ENCODE measurements at places on chromosomes 6 and 20.

DNA sequence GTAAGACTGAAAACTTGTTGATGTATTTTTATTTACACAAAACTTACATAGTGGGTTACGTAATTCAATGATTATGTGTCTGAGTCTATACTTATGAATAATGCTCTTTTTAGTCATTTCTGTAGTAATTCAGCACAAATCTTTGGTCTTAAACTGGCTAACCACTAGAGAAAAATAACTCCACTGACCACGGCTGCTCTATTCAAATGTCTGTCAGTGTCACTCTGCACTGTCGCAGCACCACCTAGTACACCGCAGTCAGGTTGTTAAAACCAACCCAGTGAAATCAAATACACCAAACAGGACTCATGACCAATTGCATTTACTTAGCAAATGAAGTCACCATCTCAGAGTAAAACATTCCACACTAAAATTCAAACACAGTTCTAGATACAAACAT is 93.5 kb upstream of the CCDC28A start:
- no peak for DNase-seq

DNA sequence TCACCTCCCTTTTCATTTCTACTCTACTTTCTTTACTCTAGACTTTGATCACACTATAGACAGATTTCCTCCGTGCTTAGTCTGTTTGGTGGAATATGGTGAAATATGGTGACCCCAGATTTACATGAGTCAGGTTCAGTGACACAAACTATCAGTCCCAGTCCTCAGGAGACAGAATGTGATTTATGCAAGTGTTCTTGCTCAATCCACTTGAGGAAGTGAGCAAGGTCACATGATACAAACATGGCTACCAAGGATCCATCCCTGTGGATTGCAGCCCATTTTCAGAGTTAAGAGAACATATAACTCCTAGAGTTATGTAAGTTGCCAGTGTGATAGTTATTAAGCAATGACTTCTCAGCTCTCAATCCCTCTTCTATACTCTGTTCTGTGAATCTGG is 23.7 kb upstream of the TSHZ2 start:
- DNase-seq = no peak

GRCh38 chr6:16618962-16619361 is 142.3 kb downstream of the ATXN1 start:
- DNase-seq = no peak

GRCh38 chr6:150719099-150719766 is 119.5 kb downstream of the PLEKHG1 start:
- no peak for DNase-seq

- DNase-seq = no peak
Observed at GRCh38 chr20:20582734-20583133, 129.7 kb downstream of the RALGAPA2 start.

- DNase-seq = peak; percentile 82
Observed at GRCh38 chr6:89874438-89874837, 19.8 kb upstream of the GJA10 start.

All from erythroblast (primary cell).